Right renal cortex interstitium (tissue), 3 donors: ENCODE measurements at places on chromosomes 4 and X.
A peak's percentile ranks its signal among the peaks of the same experiment; 100 is the strongest.

- no peak for DNase-seq
Measured at GRCh38 chr4:54954656-54955388, 170.6 kb downstream of the KDR start.

GRCh38 chr4:40309250-40309774 lies 25.8 kb upstream of the CHRNA9 start:
- peak; percentile 80 for DNase-seq

DNA sequence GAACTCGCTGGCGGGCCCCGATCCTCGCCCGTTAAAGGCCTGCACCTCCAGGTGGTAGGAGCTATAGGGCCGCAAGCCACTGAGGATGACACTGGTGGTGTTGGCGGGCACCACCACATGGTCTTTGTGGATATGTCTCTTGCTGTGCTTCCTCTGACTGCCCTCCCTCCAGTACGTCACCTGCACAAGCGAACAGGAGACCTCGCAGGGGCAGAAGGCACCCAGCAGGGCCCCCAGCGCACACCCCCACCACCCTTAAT lies 20.7 kb downstream of the L1CAM start:
- DNase-seq, result no peak

DNA sequence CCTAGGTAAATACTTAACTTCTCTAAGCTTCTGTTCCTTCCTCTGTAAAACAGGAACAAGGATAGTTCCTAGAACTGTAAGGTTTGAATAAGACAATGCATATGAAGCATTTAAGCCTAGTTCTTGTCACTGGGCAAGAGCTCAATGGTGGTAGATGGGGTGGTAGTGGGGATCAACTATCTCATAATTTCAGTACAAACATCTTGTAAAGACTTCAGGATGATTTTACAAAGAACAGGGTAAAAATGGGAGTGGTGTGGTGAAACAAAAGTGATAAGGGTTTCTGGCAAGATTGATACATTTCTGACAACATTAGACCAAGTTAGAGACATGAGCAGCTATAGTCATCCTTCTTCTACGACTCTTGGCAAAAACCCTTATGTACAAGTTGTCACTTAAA lies 137.8 kb downstream of the SCFD2 start:
- DNase-seq, result no peak

DNA sequence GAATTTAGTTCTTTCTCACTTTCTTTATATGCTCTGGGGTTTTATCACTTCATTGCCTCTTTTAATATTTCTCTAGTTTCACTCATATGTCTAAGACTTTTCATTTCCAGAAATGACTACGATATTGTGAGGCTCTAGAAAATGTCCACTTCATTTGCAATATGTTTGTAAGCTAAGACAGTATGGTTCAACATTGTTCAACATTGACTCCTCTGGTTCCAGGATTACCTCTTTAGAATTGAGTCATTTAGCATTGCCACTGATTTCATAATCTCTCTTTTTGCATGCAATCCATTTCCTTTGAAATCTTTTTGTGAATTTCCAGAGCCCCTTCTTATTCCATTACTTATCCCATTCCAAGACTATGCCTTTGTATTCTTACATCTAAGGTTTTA lies 32.3 kb downstream of the BBS12 start:
- DNase-seq, result no peak

- DNase-seq, result no peak
Measured at GRCh38 chr4:40307627-40308497, 27.3 kb upstream of the CHRNA9 start.

GRCh38 chr4:56182356-56182755 lies 204.9 kb downstream of the AASDH start:
- DNase-seq, result no peak

GRCh38 chr4:121030131-121030530 lies 42.2 kb downstream of the NDNF start:
- no peak for DNase-seq

- no peak for DNase-seq
Measured at GRCh38 chrX:71615056-71615455, 3.3 kb downstream of the CXCR3 start.

DNA sequence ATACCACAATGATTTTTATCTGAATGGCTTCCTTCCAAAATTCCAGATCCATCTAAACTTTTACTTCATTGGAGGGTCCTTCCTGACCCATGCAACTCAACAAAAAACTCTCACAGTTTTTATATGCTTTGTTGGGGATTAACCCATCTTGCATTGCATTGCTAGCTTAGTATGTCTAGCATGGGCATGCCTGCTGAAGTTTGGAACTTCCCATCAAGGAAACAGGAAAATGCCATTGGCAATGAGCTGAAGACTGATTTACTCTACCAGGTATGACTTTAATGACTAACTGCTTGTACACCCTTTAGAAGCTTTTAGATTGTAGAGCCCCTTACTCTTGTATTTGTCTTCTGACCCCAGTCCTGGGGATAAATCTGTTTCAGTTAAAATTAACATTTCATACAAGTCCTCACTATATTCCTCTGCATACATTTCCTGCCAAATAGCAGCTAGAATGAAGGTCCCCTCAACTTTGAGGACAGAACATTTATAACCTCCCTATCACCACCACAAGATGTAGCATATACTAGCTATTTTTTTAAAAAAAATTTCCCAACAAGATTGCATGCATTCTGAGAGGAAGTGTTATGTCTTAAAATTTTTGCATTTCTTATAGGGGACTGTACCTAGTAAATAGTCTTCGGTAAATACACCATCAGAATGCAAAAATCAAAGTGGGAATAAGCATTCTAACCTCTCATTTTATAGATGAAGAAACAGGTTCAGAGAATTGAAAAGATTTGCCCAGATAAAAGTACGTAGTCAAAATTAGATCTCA lies 52.5 kb upstream of the ATXN3L start:
- DNase-seq, result no peak

DNA sequence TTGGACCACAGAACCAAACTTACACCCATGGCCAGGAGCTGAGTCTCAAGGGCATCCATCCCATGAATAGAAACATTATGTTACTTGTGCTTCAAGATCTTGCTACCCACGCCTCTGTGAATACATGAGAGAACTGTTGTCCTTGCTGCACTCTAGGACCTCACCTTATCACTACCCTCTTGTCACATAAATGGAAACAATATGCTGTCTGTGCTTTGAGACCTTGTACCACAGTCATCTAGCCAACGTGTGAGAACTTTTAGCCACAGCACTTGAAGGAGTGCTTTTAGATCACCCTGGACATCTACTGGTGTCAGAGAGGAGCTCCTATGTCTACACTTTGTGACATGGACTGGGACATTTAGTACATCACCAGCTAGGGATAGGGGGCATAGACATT lies 30.7 kb upstream of the HUWE1 start:
- DNase-seq, result no peak

DNA sequence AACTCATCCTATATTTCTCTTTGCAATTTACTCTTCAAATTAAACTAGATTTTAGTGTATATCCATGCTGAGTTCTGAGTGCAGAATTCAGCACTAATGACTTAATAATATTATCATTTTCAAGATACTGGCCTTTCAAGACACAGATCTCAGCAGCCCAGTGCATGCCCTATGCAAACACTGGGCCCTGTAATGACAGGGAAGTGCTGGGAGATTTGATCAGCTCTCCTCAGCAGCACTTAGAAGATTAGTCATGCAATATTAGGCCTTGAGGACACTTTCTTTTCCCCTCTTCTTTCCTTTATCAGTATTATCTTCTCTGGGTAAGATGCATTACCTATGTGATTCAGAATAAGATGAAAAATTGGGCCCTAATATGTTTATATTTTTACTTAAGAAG lies 207.1 kb downstream of the PPP3CA start:
- DNase-seq, result no peak

DNA sequence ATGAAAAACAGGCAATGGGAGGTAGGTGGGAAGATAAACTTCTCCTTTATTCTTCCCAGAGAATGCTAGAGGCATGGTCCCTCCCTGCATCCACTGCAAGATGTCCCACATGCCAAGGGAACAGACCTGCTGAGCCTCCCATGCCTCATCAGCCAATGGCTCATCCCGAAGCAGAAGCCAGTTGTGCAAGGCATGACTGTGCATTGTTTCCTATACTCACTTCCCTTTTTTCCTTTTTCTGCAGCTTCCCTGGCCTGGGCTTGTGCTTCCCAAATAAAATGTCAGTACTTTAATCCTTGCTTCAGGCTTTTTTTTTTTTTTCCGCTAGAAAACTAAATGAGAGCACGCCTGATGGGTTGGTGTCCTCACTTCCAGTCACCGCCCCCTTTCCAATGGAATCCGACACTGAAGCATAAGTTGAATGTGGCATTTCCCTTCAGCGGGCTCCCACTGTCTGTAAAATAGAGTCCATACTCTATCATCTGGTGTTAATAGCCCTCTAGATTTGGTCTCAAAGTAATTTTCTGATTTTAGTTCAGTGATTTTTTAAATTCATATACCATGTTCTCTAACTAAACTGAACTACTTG lies 239.0 kb upstream of the JADE1 start:
- DNase-seq, result no peak

DNA sequence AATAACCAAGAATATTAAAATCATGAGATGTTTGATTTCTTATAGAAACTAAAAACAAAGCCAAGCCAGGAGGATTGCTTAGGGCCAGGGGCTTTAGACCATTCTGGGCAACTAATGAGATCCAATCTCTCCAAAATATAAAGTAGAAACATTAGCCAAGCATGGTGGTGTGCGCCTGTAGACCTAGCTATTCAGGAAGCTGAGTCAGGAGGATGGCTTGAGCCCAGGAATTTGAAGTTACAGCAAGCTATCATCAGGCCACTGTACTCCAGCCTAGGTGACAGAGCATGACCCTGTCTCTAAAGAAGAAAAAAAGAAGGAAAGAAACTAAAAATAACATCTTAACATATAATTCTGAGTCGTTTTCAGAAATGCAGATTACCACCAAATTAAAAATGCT lies 96.7 kb downstream of the NAF1 start:
- no peak for DNase-seq

GRCh38 chrX:10047133-10047532 lies 80.0 kb downstream of the CLDN34 start:
- no peak for DNase-seq

DNA sequence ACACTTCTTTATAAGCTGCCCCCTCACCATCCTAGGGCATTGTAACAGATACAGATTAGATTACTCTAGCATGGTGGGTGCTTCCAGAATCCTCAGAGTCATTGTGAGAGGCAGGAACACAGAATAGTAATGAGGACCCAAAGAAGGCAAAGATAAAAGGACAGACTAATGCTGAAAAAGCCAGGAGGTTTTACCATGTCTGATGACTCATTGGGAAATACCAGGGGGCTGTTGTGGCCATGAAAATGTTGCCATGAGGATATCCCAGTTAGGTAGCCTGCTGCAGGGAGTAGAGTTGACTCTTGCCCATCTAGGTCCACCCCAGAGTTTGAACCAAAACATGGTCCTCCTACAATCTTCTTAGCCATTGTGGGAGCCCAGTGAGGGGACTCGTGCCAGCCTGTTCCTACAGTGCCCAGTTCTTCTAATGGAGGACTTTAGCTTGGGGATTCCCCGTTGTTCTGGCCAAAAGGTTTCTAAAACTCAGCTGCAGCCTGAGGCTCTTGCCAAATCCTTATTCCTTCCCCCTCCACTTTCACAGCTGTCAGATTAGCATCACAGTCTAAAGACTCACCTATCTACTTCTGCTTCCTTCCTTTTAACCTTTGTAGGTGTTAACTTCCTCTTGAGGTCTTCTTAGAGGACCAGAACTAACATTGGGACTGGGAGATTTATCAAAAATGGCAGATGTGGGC lies 586.0 kb upstream of the AADAT start:
- no peak for DNase-seq

DNA sequence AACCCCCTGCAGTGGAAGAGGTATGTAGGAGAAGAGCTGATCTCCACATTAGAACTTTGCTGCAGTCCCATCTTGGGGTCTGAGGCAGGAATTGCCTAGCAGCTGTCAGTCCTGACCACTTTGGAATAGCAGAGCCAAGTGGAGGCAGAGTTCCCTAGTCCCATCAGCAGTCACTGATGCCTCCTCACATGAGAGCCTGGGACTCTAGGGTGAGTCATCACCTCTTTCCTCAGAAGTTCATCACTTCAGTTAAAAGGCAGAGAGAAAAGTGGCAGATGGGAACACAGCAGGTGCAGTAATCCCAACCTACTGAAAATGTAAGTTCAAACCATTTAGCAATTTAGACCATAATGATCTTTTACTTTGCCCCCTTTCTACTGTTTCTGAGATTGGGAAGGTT lies 73.9 kb upstream of the MED14 start:
- no peak for DNase-seq

- no peak for DNase-seq
Measured at GRCh38 chrX:153941336-153942252, 2.8 kb downstream of the RENBP start.

DNA sequence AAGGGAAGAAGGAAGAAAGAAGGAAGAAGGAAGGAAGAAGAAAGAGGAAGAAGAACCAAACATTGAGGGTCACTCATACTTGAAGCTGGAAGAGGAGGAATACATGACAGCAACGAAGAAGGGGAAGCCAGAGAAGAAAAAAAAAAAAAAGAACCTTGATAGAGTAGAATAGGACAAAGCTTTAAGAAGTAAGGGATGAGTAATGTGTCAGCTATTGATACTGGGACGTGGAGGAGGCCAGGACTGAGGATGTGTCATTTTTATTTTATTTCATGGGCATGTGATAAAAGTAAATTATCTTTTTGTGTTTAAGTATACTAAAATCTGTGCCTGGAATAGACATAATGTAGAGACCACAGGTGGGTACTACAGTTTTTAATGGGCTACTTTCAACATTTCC lies 6.4 kb downstream of the EDA2R start:
- DNase-seq, result no peak

GRCh38 chr4:185099940-185100339 lies 43.1 kb upstream of the SLC25A4 start:
- no peak for DNase-seq

- no peak for DNase-seq
Measured at GRCh38 chr4:47143261-47143660, 111.9 kb downstream of the GABRB1 start.

- DNase-seq, result no peak
Measured at GRCh38 chr4:148239494-148239985, 202.7 kb downstream of the NR3C2 start.

DNA sequence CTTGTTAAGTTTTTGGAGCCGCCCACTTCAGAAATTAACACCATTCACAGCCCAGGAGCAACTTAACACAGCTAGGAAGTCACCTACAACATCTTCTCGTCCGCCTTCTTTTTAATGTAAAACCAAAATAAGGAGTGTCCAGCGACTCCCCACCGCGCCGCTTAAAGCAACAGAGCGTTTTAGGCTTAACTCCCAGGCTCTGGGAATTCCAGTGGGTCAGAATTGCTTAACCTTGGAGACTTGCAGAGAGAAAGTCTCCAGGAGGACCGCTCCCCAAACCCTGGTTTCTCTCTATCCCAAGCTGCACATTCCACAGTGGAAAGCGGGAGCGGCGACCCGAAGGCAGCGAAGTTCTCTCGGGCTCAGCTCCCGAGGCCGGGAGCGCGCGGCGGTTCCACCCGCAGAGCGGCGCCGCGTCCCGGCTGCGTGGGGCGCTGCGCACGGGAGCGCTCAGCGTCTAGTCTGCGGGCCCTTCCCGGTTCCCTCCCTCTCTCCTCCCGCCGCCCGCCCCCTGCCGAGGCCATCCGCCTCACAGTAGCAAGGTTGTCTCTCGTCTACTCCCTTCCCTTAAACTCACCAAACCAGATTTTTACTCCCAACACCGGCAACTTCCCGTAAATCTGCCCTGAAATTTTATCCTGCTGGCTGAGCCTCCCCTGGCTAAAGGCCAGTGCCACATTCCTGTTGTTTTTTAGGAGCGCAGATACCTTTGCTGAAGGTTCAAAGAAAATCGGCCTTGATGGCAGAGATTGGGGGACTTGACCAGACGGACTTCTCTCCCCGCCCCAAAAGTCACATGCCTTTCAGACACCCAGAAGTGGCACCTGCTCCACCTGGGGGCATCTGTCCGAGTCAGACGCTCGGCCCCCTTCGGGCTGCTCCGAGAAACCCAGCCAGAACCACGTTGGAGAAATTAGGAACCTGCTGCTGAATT lies at the start of gene RBM47:
Gene RBM47, minus strand, starts transcription at position 464 of the 934 bp plus-strand sequence. CDS start 190,971 bp downstream, outside the sequence.
- peak; percentile 56 for DNase-seq
